ENCODE measurements at places on chromosomes 12 and 14.
A peak's percentile ranks its signal among the peaks of the same experiment; 100 is the strongest.

- no peak for DNase-seq
These were observed 18.5 kb upstream of the P2RX7 start for GRCh38 chr12:121114019-121114639.

- no peak for DNase-seq
These were observed 214.0 kb upstream of the NOVA1 start for GRCh38 chr14:26811756-26812305.

DNA sequence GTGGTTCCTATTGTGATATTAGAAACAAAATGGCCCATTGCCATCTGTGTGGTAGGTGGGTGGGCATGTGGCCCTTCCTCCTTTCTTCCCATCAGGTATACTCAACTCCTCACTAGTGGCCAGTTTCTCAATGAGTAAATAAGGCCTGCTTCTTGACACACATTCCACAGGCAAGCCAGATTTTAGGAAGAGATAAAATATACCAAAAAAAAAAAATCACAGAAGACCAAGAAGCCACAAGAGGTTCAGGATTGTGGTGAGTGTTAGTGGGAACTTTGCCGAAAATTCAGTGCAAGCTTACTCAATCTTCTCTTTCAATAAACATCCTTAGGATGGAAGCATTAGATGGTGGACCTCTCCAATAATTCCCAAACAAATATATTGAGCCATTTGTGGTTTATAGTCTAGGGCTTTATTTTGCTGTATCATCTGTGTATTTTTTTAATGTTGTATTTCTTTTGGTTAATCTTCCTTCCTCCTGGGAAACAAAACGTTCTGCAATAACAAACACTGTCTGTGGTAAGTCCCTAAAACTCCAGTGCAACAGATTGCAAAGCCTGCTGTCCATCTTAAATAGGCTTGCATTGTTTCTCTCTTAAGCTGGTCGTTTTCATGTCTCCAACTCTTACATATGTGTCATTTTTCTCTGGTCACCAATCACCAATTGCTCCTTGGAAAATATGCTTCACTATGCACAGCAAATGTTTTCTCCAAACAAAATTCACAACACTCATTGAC is 289.9 kb upstream of the KITLG start:
- DNase-seq = no peak

GRCh38 chr12:14756334-14757143 is 46.7 kb downstream of the WBP11 start:
- no peak for DNase-seq

- no peak for DNase-seq
These were observed 23.6 kb upstream of the FERMT2 start for GRCh38 chr14:52974406-52974805.

DNA sequence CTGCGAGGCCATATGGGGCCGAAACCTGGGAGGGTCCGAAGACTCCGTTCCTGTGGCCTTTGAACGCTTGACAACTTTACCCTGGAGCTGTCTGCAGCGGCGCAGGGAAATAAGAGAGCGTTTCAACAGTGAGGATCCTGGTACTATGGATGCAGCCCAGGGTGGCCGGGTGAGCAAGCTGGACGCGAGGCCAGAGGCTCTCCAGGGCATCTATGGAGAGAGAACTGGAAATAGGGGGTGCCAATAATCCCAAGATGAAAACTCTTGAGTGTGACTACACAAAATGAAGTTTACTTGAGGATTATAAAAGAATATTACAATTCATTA is 1.1 kb upstream of the ABCC9 start:
- peak; percentile 24 for DNase-seq

- DNase-seq = no peak
These were observed 15.6 kb downstream of the TRMT61A start for GRCh38 chr14:103544388-103545218.

- no peak for DNase-seq
These were observed 136.4 kb downstream of the KIF26A start for GRCh38 chr14:104274806-104275205.

DNA sequence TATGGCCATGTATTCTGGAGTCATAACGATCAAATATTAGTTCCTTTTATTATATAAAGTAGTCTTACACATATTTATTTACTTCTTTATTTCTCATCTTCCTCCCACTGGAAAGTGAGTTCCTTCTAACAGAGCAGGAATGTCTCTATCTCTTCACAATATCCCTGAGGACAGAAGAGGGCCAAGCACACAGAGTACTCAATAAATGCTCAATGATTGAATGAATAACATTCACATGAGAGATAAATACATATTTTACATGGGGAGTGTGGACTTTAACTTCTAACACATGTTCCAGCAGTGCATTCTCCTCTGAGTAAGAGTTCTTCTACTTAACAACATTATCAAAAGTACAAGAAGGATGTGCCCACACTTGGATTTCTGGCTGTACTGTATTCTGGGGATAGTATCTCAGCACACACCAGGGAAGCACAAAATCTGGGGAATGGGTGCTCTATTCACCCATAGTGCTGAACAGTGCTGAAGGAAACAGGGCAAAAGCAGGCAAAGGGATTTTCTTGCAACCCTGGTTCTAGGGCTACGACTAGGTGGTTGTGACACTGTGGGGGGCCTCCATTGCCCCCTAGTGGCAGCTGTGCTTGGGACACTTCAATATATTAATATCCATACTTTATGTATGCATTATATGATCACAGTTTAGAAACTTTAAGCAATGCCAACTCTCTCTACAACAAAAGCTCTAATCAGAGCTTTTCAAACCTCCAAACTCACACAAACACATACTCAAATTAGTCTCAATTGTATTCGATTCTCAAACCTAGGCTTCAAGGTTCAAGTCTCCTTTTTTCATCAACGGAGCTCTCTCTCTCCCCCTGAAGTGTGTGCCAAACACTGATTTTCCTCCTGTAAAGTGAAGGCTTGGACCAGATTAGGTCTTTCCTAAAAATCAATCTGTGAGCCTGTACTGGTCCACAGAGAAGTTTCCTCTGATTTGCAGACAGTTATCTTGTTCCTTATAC is 115.5 kb downstream of the SLC2A13 start:
- DNase-seq = peak; percentile 51

- no peak for DNase-seq
These were observed 18.6 kb upstream of the ABCD2 start for GRCh38 chr12:39638178-39638577.
